ENCODE measurements at places on chromosomes 5 and 9.

GRCh38 chr5:59684388-59685190 is 208.9 kb downstream of the PDE4D start:
- DNase-seq, result no peak

DNA sequence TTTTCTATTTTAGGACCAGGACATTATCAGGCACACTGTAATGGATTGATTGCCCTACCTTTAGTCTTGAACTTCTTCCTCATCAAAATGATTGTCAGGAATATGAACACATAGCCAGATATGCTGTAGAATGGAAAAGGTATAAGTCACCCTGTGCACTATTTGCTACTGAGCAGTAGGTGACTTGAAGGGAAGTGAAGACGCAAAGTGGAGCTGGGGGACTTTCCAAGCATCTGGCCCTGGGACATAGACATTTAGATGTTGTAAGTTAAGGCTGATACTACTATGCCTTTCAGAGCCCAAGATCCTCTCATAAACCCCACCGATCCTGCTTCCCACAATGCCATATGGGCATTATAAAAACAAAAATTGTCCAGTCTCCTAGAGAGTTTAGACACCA is 174.5 kb downstream of the DOCK8 start:
- DNase-seq, result no peak

GRCh38 chr5:160089531-160089930 is 29.7 kb downstream of the PWWP2A start:
- DNase-seq, result no peak

DNA sequence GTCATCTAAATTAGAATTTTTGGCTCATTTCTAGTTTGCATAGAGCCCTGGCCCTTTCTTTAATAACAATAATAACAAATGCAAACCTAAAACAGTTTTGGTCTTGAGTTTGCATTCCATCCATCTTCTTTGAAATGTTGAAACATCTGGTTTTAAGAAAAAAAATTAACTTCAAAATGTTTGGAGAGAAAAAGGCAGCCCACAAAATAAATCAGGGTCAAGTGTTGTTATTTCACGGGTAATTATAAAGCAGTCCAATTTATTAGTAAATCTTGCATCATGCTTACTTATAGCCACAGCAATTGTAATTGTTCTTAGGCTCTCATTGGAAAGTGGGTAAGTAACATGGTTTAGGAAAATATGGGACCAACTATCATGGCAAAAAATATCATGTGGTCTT is 247.0 kb upstream of the MEF2C start:
- DNase-seq, result no peak

DNA sequence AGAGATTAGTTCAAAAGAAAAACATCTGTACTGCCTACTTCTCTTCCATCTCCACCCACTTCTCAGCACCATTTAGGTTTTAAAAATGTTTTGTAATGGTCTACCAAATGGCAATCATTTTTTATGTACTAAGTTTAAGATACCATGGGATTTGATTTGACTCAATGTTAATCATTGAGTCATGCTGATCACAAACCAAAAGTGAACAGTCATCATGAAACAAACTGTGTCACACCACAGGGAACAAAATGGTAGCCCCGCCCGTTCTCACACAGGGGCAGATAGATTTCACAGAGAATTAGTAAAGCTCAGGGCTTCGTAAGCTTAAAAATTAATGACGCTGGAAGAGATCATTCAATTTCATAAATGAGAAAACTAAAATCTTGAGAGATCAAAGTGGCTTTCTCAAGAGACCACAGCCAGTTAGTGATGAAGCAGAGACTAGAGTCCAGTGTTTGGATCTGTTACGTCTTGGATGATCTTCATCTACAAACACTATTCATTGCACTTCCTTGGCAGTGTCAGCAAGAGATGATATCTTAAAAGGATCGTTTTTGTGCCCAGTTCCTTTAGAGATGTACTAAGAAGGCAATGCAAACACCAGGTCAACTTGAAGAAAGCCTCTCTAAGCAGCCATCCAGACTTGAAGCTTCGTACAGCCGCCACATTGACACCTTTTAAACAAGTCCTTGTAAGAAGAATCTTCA is 33.9 kb upstream of the TRIO start:
- no peak for DNase-seq

- peak; percentile 6 for DNase-seq
These were observed 1.4 kb downstream of the NDUFA8 start for GRCh38 chr9:122158202-122158601.

GRCh38 chr5:28603869-28604268 is 1565.5 kb upstream of the CDH9 start:
- no peak for DNase-seq

DNA sequence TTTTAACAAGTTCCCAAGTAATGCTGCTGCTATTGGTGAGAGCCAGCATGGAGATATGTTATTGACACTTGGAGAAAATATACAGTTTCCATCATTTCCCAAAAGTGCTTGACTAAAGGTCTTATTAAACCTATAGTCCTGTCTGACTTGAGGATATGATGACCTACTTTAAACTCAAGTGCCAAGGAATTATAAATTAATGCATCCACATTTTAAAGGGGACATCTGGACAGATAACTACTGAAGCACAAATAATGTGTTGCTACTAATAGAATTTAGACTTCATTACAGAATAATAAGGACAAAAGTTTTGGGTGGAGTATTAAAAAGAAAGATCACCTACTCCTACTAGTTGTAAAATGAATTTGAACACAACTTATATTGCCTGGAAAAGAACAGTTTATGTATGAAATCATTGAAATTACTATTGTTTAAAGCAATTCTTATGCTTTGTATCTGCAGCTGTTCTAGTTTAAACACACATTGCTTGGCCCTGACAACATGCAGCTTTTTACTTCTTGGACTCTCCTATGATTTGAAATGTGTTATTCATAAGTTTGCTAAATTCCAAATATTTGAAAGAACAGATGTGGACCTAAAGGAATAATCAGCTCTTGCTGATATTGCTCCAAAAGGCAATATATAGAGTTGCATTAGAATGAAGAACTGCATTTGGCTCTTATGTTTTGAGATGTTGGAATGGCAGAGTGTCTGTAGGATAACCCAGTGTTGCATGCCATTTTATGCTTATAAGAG is 73.4 kb downstream of the SGCD start:
- DNase-seq, result no peak

- DNase-seq, result no peak
These were observed 409.9 kb downstream of the BRINP1 start for GRCh38 chr9:118959366-118959765.

DNA sequence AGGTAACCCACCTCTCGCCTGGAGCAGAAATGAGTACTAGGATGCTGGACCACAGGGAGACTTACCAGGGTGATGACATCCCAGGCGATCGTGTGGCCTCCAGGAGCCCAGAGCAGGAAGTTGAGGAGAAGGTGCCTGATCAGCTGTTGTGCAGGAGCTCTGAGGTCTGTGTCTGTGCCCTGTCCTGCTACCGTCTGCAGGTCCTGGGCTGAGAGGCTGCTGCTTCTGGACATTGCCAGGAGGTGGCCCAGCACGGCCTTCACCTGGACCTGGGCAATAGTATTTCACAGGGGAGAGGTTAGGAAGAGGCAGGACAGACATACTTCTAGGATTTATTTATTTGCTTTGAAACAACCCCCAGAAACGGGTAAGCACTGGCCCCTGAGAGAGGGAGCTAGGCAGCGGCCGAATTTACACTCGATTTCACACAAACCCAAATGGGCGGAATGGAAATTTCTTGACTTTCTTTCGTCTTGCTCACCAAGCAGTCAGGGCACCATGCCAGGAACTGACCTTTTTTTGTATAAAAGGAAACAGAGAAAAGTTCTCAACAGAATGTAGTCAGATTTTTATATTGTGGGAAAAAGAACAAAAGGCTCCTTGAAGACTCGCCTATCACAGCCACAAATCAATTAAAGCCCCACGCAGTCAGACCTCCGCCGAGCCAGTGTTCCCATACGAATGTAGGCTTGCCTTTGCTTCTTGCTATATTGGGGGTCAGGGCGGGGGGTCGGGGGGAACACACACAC is 210.3 kb downstream of the FANCC start:
- no peak for DNase-seq

- DNase-seq, result peak; percentile 85
These were observed 126.7 kb downstream of the PPP2R2B start for GRCh38 chr5:146751781-146752401.

DNA sequence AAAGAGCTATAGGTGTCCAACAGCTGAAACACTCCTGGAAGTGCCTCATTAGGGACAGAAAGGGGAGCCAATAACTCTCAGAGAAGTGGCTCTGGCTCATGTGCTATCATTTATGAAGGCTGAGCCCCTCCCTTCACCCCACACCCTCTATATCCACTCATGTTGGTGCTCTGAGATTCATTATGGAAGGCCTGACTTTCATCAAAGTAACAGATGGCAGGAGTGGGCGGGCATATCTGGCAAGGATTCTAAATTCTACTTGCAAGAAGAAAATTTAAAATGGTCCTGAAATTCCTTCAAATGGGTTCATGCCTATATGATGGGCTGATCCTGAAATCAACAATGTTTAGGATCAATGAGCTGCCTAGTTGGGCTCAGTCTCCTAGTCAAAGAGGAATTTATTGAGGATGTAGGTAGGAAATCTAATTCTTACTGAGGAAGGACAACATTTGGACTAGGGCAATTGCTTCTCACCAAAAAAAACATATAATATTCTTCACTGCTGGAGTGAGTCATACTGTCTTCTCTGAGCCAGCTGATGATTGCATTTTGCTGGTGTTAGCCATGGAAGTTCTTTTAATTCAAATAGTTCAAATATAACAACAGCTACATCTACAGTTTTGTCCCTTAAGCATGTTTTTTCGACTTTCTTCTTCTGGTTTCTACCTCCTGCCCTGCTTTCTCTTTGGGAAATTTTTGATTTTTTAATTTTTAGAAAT is 23.5 kb downstream of the NMRK1 start:
- no peak for DNase-seq

GRCh38 chr9:136020671-136021070 is 59.5 kb upstream of the UBAC1 start:
- no peak for DNase-seq

GRCh38 chr9:87464110-87464991 is 33.3 kb upstream of the DAPK1 start:
- DNase-seq, result no peak

GRCh38 chr5:176712546-176713304 is 65.4 kb downstream of the TSPAN17 start:
- DNase-seq, result no peak

DNA sequence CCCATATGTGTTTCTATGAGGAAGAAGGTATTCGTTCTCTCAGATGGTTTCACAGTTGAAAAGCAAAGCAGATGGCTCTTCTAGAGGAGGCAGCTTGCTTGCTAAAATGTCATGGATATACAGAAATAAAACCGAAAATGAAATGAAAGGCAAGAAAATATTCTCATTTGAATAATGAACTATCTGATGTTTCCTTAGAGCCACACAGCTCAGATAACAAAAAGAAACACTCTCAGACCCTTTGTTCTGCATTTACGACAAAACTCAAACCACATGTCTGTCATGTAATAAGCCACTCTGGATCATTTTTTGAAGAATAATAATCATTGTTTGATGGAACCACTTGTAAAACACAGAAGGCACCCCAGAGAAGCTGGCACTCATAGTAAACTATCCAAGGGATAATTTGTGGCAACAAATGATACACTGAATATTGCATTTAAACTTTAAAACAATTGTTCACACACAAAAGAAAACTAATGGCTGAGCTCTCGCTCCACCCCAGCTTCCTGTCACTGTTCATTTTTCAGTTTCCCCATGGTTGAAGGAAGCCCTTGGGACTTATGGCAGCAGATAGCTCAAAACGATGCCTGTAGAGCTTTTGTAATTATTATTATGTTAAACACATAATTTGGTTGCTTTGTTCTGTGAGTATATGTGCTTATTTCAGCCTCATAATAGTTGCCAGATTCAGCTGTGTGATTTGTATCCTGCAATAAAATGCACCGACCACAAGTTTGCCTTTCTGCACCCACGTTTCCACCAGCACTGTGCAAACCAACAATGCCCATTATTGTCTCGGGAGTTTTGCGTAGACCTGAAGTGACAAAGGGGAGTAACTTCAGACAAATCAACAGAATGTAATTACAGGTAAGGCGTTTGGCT is 256.0 kb downstream of the TMEM167A start:
- no peak for DNase-seq

GRCh38 chr9:130073373-130073772 is 19.7 kb downstream of the GPR107 start:
- DNase-seq, result no peak

DNA sequence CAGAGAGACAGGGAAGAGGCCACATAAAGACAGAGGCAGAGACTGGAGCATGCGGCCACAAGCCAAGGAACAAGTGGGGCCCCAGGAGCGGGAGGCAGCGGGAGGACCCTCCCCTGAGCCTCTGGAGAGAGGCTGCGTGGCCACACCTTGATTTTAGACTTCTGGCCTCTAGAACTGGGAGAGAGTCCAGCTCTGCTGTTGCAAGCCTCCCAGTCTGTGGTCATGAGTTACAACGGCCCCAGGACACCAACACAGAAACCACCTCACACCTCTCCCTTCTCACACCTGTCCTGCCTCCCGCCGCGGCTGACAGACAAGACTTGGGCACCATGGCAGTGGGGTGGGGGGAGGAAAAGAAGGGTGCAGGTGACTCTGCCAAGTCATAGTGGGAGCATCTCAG is 2.2 kb downstream of the INPP5E start:
- DNase-seq, result no peak

- DNase-seq, result no peak
These were observed 786 bp upstream of the NTNG2 start for GRCh38 chr9:132160802-132161742.

GRCh38 chr9:16996901-16997491 is 126.5 kb upstream of the BNC2 start:
- DNase-seq, result no peak

DNA sequence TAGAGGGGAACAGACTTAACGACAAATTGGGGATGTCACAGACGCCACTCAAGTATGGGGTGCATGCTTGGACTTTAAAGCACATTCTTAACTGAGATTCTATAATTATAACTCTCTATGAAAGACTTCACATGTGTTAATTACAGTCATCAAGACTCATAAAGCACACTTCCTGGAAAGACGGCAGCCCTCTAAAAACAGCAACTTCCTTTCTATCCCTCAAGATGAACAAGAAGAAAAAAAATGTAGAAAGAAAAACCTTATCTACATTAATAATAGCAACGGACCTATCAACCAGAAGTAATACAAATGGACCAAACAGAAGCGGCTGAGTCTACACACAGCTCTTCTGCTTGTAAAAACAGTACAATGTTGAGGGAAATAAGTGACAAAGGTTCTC is 21.2 kb downstream of the GNAQ start:
- DNase-seq, result no peak
